ENCODE measurements at places on chromosomes 5 and 9.

GRCh38 chr5:112205846-112206245 lies 213.2 kb downstream of the EPB41L4A start:
- peak; percentile 14 for DNase-seq

DNA sequence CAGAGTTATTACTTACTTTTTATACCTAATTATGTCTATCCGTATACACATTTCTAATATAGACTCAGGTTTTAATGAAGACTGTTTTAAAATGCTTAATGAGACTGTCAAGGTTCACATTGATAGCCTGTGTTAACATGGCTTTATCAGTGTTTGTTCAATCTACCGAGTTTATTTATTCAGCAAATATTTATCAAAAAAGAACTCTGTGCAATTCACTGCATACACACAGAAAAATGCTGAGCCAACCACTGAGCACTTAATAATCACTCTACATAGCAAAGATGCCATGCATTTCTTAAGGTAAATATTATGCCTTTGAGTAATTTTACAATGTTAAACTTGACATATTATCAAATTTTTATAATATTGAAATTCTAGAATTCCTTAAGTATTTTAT lies 428.2 kb downstream of the ANXA1 start:
- DNase-seq: no peak

- no peak for DNase-seq
These were observed 45.5 kb upstream of the LARP1 start for GRCh38 chr5:154709368-154710305.

DNA sequence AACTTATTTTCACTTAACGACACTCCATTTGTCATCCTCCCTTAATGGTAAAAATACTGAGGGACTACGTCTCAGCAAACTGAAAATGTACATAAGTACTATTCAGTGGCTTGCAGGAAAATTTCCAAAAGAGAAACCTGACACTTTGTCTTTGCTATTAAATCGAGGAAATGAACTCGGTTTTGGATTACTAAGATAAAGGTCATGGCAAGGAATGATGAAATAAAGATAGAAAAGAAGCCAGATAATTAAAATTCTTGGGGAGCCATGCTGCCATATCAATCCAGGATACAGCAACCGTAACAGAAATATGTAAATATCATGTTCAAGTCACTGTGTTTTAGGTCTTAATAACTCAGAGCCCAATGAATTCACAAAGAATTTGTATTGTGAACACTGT lies 647.8 kb downstream of the CDH9 start:
- DNase-seq: no peak

DNA sequence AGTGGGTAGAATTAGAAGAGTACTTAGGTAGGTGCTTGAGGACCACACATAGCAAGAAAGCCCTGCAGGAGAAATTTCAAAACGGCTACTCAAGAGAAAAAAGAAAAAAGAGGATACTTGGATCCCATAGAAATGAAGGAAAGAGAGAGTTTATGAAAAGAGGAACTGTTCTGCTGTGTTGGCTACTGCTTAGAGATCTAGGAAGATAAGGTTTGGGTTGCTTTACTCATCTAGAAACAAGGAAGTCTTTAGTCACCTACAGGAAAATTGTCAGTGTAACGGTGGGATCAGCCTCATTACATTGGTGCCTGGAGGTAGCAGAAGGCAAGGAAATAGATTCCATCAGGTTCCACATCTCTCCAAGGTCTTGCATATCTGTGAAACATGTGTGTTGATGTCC lies 14.8 kb upstream of the C5orf46 start:
- DNase-seq: peak; percentile 64

- peak; percentile 61 for DNase-seq
These were observed 734 bp downstream of the SKP1 start for GRCh38 chr5:134175921-134176510.

GRCh38 chr5:150255659-150256409 lies 33.7 kb downstream of the CAMK2A start:
- DNase-seq: no peak

DNA sequence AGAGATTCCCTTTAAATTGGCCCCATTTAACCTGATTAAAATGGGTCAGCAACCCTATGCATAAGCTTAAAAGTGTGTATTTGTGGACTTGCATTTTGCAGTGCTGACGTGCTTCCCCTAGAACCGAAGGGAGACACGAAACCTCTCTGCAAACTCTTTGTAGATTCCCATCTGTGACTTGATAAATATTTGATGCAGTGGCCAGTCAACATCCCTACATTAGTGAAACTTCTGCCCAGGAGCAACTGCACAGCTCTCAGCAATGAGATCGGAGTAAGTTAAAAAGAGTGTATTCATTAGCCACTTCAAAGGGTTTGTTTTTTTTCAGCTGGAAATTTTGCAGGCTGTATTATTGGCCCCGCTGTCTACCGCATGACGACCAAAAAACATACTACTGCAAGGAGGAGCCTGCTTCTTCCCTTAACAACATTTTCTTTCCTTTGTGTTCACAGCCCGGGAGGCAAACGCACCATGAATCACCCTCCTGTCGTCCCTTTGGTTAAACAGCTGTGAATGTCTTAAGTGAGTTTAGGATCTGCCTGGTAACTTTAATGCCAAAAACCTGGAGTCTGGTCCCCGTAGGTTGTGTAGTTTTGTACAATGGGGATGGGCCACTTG lies 38.0 kb upstream of the TCERG1 start:
- no peak for DNase-seq

- DNase-seq: no peak
These were observed 125.9 kb upstream of the ANKRD55 start for GRCh38 chr5:56358703-56359681.

- DNase-seq: peak; percentile 90
These were observed 52.4 kb upstream of the COX7C start for GRCh38 chr5:86565197-86565789.

DNA sequence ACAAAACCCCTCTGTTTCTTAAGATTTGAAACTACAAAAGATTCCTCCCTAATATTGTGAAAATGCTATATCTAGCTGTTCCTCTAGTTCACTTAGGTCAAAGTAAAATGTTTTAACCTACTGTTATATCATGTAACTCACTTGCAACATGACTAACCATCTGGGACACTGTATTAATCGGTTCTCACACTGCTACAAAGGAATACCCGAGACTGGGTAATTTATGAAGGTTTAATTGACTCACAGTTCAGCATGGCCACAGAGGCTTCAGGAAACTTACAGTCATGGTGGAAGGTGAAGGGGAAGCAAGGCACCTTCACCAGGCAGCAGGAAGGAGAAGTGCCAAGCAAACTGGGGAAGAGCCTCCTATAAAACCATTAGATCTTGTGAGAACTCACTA lies 34.7 kb downstream of the DIMT1 start:
- no peak for DNase-seq

DNA sequence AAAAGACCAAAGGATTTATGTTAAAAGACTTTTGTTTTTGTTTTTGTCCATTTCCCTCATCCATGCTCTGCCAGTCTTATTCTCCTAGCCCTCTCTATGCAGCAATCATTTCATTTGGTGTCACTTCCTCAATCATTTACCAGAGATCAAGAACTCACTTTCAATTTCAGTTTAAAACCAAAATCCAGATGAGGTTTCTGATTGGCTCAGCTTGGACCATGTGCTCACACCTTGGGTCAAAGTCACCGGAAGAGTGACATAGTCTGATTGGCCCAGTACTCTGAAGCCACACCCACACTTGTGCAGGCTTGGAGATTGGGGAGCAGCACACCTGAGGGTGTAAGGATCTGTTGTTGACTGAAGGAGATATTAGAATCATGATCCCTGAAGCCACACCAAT lies 79.6 kb downstream of the TLR4 start:
- DNase-seq: peak; percentile 92

DNA sequence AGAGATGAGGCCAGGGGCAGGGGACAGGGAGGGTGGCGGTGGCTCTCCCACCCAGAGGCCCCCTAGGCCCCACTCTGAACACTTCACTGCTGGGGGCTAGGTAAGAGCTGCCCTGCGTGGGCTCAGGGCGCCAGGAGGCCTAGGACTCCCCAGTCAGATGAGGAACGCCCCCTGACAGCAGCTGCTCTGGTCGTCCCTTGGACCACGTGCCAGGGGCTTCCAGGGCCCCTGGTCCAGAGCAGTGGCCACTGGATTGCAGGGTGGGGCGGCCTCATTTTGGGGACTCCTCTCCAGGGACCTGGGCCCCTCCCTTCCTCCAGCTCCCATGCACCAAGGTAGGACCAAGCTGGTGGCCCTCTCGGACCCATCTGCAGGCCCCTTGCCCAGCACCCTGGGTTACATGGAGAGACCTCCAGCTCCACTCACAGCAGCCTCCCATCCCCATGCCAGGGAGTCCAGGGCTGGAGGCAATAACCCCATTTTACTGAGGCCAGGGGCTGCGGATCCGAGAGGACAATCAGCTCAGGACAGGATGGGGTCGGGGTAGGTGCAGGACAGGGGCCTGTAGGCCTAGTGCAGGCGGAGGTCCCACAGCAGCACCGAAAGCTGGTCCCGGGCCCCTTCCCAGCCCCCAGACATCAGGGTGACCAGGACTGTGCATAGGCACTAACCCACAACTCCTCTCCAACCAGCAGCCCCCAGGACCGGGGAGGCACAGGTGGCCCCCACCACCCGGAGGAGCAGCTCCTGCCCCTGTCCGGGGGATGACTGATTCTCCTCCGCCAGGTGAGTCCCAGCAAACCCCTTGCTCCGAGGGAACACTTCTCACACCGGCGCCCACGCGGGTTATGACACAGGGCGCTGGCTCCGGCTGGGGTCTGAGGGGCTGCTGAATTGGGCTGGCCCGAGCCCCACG lies 1.5 kb downstream of the EGFL7 start:
- DNase-seq: no peak

GRCh38 chr5:54361691-54362411 lies 51.5 kb upstream of the ARL15 start:
- DNase-seq: no peak

- DNase-seq: no peak
These were observed 12.9 kb downstream of the GLDC start for GRCh38 chr9:6632516-6633183.

DNA sequence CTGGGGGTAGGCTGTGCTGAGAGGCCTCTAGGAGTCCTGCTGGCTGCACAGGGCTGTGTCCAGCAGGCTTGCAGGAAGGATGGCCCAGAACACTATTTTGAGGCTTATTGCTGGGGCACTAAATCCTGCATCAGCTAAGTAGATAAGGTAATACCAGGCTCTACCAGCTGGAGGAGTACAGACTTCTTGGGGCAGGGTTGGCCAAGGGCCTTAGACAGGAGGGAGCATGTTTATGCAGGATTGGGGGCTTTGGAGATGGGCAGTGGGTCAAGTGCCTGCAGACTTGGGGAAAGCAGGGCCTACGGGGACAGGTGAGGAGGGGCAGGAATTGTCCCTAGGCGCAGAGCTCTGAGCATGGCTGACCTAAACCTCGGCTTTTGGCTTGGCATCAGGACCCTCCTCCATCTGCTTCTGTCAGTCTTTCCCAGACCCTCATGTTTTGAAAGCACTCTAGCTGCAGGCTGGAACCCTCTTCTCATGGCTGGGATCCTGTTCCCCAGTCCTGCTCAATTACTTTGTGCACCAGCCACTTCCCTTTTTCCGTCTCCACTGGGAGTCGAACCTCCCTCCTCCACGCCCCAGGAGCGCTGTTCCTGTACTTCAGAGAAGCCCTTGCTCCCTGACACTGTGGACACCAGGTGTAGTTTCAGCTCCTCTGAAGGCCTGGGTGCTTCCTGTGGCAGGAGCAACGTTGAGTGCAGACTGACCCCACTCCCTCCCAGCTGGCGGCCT lies 61.0 kb upstream of the SPTLC1 start:
- DNase-seq: peak; percentile 5

DNA sequence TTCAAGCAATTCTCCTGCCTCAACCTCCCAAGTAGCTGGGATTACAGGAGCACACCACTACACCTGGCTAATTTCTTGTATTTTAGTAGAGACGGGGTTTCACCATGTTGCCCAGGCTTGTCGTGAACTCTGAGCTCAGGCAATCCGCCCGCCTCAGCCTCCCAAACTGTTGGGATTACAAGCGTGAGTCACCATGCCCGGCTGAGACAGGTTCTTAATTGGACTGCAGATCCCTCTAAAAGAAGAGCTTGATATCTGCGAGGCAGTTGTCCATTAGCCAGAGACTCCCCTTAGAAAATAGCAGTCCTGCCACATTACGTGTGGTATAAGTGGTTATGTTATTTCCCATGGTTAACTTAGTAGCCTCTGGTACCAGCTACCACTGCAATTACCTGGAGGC lies 46.6 kb upstream of the NPR3 start:
- no peak for DNase-seq

- no peak for DNase-seq
These were observed 6.1 kb downstream of the TNC start for GRCh38 chr9:115111874-115112273.

GRCh38 chr9:99579964-99580363 lies 241.7 kb upstream of the NR4A3 start:
- peak; percentile 61 for DNase-seq

- DNase-seq: no peak
These were observed 49.5 kb upstream of the COL15A1 start for GRCh38 chr9:98894171-98894570.

- no peak for DNase-seq
These were observed 41.2 kb downstream of the NSG2 start for GRCh38 chr5:174086751-174087150.

- DNase-seq: no peak
These were observed 102.1 kb downstream of the C5orf15 start for GRCh38 chr5:133866160-133866902.

DNA sequence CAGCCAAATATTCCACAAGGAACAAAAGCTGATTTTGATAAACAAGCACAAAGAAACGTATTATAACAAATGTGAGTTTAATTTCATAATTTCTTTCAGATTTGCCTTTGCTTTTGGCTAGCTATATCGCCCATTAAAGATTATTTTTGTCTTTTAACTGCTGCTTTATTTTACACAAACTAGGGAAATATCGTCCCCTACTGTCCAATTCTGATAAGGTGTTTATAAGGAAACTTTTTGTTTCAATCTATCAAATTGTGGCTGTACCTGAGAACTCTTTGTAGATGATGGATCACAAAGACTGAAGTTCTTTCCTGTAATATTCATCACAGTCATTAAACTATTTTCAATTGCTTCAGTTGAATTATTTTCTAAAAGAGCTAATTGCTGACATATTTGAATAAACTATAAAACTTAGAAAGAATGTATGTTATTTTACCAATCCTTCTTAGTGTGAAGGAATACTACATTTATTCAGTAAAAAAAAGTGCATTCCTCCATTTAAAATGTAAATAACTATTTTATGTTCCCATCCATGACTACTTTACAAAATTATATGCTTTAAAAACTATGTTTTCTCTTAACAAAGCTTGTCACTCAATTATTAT lies 431.3 kb upstream of the ITGA1 start:
- DNase-seq: peak; percentile 54

DNA sequence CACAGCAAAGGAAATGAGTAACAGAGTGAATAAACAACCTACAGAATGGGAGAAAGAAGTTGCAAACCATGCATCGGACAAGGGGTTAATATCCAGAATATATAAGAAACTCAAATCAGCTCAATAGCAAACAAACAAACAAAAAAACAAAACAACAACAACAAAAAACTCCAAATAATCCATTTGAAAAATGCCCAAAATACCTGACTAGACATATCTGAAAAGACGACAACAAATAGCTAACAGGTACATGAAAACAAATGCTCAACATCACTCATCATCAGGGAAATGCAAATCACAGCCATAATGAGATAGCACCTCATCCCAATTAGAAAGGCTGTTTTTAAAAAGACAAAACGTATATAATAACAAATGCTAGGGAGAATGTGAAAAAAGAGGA lies 111.2 kb downstream of the TRPM3 start:
- no peak for DNase-seq
